ENCODE measurements at places on chromosomes 5 and 9.

GRCh38 chr9:98837516-98837915 is 30.0 kb downstream of the GALNT12 start:
- DNase-seq, result no peak

GRCh38 chr9:37198831-37199230 is 78.5 kb downstream of the ZCCHC7 start:
- no peak for DNase-seq

GRCh38 chr9:120526534-120526933 is 53.4 kb downstream of the CDK5RAP2 start:
- no peak for DNase-seq

DNA sequence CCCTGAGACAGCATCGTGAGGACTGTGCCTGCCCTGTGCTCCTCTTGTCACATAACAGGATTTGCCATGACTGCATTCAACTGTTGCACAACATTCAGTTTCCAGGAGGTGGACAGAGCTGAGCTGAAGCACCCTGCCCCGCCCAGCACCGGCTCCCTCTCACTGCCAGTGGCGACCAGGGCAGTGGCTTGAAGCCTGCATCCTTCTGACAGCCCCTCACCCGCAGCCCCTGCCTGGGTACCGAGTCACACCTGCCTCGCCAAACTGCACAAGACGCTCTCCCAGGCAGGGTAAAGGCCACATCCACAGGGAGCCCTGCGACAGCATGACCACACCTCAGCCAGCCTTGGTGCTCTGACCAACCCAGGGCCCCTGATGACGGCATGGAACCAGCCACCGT is 59.9 kb upstream of the ZNF354A start:
- no peak for DNase-seq

DNA sequence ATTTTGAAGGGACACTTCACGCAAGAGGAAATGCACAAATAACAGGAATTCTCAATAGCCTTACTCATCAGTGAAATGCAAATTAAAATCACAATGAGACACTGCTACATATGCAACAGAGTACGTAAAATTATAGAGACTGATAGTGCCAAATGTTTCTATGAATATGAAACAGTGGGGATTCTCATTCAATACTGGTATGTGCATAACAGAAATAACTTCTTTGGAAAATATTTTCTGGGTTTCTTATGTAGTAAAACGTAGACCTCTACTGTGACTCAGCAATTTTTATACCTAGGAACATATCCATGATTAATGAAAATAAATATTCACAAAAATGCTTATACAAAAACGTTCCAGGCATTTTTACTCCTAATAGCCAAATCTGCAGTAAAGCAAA is 1625.2 kb downstream of the MAT2B start:
- DNase-seq, result no peak

GRCh38 chr5:159807586-159807985 is 108.7 kb upstream of the ADRA1B start:
- DNase-seq, result no peak

- no peak for DNase-seq
Observed at GRCh38 chr5:78076351-78076750, 218.1 kb downstream of the AP3B1 start.

- no peak for DNase-seq
Observed at GRCh38 chr5:111548992-111549649, 36.8 kb upstream of the STARD4 start.

GRCh38 chr5:120677481-120677880 is 213.4 kb downstream of the PRR16 start:
- no peak for DNase-seq

DNA sequence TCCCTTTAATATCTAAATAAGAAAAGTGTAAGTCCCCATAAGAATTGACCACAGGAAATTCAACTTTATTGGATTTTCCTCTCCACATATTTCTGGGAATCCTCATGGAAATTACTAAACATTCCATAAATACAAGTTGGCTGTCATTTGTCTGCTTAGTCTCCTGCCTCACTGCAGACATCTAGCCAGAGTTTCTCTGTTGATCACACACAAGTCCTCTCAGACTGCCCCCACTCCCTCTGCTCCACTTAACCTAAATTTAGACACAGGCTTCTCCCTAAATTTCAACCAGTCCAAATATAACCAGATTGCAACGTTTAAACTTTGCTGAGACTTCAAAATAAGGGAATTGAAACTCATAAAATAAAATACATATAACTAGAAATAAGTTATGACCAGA is 982.1 kb downstream of the DTWD2 start:
- DNase-seq, result no peak

- DNase-seq, result no peak
Observed at GRCh38 chr5:60323596-60323995, 376.4 kb downstream of the DEPDC1B start.
